ENCODE measurements at places on chromosomes 1 and 21.

DNA sequence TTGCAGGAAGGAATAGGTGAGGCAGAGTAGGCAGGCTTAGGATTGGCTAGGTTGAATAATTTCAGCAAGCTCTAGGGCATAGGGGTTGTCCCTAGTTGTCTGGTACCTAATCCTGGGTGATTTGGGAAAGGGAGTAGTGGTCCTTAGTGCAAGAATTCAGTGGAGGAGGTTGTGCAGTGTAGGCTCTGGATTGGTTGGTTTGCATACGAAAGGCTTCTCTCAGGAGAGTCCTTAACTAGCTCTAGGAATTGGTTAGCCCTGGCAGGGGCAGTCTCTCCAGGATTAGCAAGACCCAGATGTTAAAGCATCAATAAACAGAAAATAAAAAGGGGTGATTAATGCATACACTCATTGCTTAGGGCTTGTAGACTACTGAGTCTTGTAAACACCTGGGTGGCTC is 9.6 kb upstream of the CD101 start:
- DNase-seq = no peak

- DNase-seq = no peak
These were observed 10.8 kb downstream of the FYB2 start for GRCh38 chr1:56808410-56808809.

DNA sequence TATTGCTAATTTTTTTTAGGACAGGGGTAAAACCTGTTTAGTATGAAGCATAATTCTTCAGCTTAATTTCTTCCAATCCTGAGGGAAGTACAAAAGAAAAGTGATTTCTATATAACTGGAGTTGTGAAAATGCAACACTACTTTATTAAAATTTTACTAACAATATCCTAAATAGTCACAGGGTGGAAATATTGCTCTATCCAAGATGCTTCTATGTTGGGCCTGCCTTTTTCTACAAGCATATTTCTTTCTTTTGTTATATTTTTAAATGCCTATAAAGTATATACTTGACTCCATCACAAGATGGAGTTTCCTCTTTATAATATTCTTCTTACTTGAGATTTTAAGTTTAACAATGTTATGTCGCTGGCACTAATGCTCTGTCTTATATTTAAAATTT is 37.9 kb downstream of the DTL start:
- no peak for DNase-seq

- peak; percentile 74 for DNase-seq
These were observed at the start of gene LRRC3 for GRCh38 chr21:44454747-44455523. TSS of gene LRRC3 (plus strand) at chr21:44455510. CDS start at chr21:44456645, 1,135 bp downstream.

GRCh38 chr1:17189632-17189990 is 15.3 kb upstream of the PADI1 start:
- DNase-seq = no peak

DNA sequence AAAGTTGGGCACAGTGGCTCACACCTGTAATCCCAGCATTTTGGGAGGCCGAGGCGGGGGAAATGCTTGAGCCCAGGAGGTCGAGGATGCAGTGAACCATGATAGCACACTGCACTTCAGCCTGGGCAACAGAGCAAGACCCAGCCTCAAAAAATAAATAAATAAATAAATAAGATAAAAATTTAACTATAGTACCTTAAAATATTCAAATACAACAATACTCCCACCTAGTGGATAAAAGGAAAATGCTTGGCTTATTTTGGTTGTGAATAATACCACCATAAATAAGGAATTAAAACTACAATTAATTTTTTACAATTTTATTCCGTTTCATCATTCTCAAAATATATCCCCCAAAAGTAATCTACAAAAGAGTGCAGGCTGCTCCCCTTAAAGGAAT is 8.1 kb downstream of the PSMG1 start:
- no peak for DNase-seq

DNA sequence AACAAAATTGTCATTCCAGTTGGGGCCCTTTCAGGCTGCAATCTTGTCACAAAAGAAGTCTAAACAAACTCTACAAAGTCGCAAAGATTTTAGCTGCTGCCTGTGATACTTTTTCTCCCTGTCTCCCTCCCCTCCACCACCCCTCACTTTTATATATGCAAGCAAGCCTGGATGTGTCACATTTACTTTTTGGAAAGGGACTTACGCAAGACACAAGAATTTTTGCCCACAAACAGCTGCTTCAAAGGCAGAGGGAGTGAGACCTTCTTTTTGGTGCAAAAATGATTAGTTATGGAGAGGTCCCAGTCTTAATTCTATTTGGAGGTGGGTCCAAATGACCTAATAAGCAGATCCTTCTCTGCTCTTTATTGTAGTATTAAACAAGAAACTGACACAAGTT is 22.9 kb upstream of the RALGPS2 start:
- no peak for DNase-seq

DNA sequence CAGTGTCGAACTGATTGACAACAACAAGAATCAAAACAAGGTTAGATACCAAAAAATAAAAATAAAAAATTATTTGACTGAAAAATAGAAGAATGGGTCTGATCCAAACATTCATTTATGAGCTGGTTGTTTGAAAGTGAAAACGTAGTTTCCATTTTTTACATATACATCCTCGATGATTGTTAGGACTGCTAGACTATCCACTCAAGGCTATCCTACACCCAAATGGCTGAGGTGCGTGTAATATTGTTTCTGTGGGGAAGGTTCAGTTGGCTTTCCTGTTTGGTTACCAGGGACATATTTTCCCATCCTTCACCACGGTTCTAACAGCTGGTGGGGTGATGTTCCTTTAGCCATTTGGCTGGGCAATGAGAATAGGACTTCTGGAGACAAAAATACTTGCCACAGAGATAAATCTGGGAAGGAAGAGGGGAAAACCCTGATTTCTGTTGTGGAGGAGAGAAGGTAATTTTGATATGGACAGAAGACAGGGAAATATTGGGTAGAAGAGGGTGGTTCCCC is 66.3 kb downstream of the MAP3K7CL start:
- no peak for DNase-seq

DNA sequence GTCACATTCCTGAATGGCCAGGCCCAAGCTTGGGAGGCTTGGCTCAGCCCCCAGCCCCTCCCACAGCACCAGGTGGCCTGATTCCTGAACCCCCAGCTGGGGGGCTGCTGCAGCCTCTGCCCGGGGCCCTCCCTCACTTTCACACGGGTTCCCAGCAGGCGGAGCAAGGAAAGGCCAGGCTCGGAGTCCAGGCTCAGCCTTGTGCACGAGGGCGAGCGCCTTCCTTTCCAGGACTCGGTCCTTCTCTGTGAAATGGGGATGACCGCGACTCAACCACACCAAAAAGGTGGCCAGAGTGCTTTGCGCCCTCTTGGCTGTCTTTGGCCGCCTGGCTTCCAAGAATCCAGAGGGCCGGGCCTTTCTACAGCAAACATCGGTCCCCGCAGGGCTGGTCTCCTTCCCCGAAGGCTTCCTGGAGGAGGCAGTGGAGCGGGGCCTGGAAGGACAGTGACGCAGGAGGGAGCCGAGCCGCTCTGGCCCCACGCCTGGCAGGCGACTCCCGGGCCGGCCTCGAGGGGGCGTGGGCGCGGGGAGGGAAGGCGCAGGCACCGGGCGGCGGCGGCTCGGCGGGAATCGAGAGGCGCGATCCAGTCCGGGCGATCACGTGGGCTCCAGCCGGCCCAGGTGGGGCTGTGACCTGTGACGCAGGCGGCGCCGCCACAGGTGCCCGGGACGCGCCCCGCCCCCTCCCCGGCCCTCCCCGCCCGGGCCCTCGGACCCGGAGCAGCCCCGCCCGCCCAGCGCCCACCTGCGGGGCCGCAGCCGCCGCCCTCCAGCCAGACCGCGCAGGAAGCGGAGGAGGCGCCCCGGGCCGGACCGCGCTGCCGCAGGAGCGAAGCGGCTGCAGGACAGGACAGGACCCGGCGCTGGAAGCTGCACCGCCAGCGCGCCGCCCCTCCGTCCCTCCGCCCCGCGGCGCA is at the start of gene ARHGEF16:
Gene ARHGEF16, plus strand, starts transcription at position 775 of the 920 bp plus-strand sequence. CDS start 8,420 bp downstream, outside the sequence.
- no peak for DNase-seq

GRCh38 chr1:191255354-191256054 is 777.8 kb upstream of the BRINP3 start:
- no peak for DNase-seq

- DNase-seq = no peak
These were observed 177.5 kb downstream of the ROR1 start for GRCh38 chr1:63951059-63951946.

DNA sequence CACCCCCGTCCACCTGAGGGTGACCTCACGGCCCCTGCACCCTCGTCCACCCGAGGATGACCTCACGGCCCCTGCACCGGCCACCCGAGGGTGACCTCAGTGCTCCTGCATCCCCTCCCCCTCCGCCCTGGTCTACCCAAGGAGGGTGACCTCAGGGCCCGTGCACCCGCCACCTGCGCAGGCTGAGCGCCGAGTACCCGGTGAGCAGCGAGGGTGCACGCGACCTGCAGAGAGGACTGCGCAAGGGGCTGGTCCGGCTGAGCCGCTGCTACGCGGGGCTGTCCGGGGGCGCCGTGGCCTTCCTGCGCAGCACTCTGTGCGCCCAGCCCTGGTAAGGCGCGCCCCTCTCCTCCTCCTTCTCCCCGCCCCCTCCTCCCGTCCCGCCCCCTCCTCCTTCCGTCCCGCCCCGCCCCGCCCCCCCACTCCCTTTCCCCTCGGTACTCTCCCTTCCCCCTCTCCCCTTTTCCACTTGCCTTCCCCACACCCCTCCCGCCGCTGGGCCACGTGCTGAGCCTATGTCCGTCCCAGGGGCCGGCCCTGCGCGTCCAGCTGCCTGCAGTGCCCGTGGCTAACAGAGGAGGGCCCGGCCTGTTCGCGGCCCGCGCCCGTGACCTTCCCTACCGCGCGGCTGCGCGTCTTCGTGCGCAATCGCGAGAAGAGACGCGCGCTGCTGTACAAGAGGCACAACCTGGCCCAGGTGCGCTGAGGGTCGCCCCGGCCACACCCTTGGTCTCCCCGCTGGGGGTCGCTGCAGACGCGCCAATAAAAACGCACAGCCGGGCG is 28.4 kb downstream of the TRIM11 start:
- DNase-seq = no peak

GRCh38 chr1:64956733-64957441 is 9.5 kb downstream of the JAK1 start:
- DNase-seq = no peak

- no peak for DNase-seq
These were observed 504.6 kb upstream of the NR5A2 start for GRCh38 chr1:199522936-199523335.

- no peak for DNase-seq
These were observed 128.9 kb upstream of the SGIP1 start for GRCh38 chr1:66405061-66405460.

- DNase-seq = no peak
These were observed 49.1 kb upstream of the APOBEC4 start for GRCh38 chr1:183702087-183702812.

GRCh38 chr1:164311377-164311776 is 247.6 kb upstream of the PBX1 start:
- no peak for DNase-seq

DNA sequence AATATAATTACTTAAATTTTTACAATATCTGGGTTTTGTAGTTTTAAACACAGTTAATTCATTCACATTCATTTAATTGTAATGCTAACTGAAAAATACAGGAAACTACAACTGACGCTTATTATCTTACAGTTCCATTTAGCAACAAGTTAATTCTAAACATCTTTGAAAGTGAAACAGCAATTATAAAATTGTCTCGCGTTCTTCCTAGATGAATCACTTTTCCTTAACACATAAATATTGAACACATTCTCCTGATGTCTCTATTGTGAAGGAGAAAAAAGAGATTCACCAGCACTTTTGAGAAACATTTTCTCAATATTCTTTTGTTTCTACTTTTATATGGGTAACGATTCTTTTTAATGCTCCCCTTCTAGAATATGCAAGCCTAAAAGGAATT is 6.4 kb downstream of the PTGFR start:
- DNase-seq = no peak

GRCh38 chr1:192153276-192153675 is 5.0 kb upstream of the RGS18 start:
- no peak for DNase-seq

DNA sequence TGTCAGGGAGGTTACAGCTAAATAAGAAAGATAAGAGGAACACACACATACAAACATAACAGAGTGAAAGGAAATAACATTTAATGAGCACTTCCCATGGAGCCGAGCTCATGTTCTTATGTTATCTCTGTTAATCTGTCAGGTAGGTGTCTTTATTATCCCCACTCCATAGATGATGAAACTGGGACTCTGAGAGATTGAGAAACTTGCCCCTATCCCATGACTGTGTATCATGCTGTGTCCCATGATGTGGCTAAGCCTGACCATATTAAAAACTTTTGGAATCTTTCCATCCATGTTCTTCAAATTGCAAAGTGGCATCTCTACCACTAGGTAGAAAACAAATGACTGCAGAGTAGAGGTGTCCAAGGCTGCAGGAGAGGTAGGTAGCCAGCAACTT is 285.2 kb upstream of the SGIP1 start:
- DNase-seq = no peak

DNA sequence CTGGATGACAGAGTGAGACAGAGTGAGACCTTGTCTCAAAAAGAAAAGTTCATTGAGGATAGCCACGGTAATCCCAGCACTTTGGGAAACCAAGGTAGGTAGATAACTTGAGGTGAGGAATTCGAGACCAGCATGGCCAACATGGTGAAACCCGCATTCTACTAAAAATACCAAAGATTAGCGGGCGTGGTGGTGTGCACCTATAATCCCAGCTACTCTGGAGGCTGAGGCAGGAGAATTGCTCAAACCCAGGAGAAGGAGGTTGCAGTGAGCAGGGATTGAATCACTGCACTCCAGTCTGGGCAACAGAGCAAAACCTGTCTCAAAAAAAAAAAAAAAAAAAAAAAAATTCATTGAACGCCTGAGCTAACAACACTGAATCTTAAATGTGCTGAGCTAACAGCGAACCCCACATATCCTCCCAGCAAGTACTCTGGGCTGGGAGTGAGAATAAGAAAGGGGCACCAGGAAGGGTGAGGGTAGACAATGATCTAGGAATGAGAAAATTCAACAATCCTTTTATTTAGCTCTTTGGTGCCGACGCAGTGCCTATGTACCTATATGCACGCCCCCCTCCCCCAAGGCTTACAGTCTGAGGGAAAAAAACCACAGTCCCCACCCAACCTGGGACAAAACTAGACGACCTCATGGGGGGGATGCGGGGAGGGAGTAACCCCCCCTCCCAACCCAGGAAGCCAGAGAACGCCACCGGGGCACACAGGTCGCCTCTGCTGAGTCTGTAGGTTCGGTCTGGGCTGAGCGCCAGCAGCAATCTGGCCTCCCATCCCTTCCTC is 1.4 kb upstream of the CACNA1S start:
- DNase-seq = no peak

DNA sequence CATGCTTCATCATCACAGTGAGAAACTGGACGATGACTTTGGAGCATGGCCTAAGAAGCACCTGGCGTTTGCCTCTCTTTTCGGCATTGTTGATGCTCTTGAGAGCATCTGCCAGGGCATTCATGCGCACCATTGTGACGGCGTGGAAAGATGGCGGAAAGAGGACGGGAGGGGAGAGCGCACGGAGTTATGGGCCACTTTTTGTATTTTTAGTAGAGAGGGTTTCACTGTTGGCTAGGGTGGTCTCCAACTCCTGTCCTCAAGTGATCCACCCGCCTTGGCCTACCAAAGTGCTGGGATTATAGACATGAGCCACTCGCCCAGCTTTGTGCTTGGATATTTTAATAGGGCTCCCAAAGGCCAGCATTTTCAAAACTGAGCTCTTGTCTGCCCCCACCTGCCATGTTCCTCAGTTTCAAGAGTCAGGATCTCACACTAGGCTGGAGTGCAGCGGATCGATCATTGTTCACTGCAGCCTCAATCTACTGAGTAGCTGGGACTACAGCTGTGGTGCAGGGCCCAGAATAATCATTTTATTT is 5.3 kb downstream of the RPS8 start:
- DNase-seq = no peak

Data from activated naive CD8-positive, alpha-beta T cell treated with anti-CD3 and anti-CD28 coated beads, Interleukin-2, amount 50 U/mL, for 16 hours (primary cell).